ENCODE measurements at places on chromosomes 6 and 20.

- DNase-seq, result no peak
These were observed 28.6 kb downstream of the PSMG4 start for GRCh38 chr6:3287308-3287707.

- DNase-seq, result no peak
These were observed 224.2 kb upstream of the SSTR4 start for GRCh38 chr20:22810626-22811569.

GRCh38 chr20:23446505-23446904 lies 6.2 kb downstream of the CST11 start:
- DNase-seq, result peak; percentile 23

- peak; percentile 75 for DNase-seq
These were observed 17.8 kb upstream of the HSF2 start for GRCh38 chr6:122381494-122382265.

DNA sequence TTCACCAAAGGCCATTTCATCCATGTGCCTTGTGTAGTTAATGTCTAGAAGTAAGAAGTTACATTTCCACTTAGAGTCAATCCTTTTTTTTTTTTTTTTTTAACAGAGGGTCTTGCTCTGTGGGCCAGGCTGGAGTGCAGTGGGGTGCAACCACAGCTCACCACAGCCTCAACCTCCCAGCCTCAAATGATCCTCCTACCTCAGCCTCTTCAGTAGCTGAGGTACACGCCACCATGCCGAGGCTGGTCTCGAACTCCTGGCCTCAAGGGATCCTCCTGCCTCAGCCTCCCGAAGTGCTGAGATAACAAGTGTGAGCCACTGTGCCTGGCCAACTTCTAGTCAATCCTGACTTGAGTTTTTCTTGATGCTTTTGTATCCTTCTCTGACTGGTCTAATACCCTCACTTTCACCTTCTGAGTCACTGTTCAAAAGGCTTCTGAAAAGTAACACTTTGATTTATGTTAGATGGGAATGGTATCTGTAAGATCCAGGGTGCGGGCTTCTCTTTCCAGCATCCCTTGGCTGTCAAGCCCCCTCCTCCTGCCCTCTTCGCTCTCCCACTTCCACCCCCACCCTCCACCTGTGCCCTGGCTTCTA lies 22.1 kb downstream of the TRAM2 start:
- DNase-seq, result no peak

GRCh38 chr20:51497542-51498467 lies 44.7 kb downstream of the NFATC2 start:
- DNase-seq, result no peak

GRCh38 chr20:48056218-48056617 lies 270.9 kb upstream of the SULF2 start:
- DNase-seq, result no peak

- peak; percentile 14 for DNase-seq
These were observed 128.4 kb upstream of the ESR1 start for GRCh38 chr6:151679081-151679480.

- DNase-seq, result no peak
These were observed 307.7 kb downstream of the MMUT start for GRCh38 chr6:49155316-49155715.

- DNase-seq, result no peak
These were observed 77.6 kb upstream of the SASH1 start for GRCh38 chr6:148265054-148265453.

DNA sequence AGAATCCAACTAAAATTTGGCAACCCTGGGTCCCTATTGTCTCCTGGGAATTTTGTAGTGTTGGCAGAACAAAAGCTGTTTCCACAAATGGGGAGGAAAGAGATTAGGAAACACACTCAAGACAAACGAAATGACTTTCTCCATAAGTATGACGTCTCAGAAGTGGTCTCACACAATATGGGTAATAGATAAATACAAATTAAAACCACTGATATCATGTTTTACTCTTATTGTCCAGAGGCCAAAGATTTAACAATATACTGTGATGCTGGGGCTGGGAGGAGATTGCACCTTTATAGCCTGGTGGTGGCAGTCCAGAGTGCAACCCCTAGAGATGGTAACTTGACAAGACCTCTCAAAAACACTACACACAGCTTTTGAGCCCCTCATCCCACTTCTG lies 18.6 kb downstream of the FKBP1A start:
- no peak for DNase-seq

DNA sequence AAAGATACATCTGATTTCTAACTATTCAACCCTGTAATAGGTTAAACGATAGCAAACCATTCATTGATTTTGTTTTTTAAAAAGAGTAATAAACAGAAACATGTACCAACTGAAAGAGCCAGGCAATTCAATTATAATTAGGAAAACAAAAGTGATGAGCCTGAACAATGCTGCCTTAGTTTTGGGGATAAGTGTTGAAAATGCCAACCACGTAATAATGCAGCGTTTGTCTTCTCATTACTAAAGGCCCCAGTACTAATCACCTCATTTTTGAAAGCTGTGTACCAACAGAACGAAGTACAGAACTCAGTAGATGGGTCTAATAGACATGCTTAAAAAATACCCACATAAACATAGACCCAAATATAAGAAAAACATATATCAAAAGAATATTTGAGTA lies 663.6 kb upstream of the CHD6 start:
- no peak for DNase-seq

GRCh38 chr6:107493158-107494057 lies 3.5 kb downstream of the SOBP start:
- no peak for DNase-seq

GRCh38 chr20:2692886-2693285 lies 306 bp downstream of the EBF4 start:
- DNase-seq, result peak; percentile 16

DNA sequence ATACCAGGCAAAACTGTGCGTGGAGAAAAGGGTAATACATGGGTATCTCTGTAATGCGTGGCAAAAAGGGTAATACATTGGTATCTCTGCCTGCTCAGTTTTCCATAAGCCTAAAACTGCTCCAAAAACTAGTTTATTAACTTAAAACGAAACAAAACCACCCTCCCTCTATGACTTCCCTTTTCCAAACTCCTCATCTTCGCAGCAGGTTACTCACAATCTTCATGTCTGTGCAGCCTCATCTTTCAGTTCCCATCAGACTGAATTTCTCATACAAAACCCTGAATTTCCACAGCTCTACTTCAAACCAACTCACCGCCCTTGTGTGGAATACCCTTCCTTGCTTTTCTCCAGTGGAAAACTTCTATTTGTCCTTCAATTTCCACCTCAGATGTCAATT lies 199.4 kb downstream of the PHACTR1 start:
- DNase-seq, result no peak

- DNase-seq, result no peak
These were observed 33.4 kb upstream of the MRGBP start for GRCh38 chr20:62762801-62763368.

DNA sequence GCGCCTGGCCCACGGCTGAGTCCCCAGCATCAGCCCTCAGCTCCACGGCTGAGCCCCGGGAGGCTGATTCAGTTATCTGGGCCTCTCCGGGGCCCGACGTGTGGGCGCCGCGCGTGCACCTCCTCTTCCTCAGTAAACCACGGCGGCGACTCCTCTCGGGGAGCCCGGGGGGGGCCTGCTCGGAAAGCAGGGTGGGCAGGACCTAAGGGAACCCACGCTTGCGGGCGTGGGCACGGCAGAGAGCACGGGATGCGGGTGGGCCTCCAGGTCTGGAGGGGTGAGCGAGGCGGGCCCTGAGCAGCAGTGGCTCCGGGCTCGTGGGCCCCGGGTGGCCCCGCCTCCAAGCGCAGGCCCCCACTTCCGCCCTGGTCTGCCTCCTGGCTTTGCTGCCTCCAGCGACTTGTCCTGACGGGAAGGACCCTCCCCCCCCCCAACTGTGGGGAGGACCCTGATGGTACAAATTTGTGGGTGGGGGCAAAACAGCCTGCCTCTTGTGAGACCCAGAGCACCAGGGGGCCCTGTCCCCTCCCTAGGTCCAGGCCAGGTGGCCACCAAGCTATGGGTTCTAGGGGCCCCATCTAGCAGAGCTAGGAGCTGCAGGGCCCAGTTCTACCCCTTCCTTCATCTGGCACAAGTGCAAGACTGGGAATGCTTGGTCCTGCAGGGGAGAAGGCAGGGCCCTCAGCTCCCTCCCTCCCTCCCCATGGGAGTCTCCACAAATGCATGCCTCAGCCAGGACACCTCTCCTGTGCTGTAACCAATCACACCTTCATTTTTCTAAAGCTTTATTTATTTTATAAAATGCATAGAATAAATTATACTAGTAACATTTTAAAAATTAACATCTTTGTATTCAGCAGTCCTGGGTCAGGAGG lies 16.9 kb downstream of the UCKL1 start:
- DNase-seq, result no peak

DNA sequence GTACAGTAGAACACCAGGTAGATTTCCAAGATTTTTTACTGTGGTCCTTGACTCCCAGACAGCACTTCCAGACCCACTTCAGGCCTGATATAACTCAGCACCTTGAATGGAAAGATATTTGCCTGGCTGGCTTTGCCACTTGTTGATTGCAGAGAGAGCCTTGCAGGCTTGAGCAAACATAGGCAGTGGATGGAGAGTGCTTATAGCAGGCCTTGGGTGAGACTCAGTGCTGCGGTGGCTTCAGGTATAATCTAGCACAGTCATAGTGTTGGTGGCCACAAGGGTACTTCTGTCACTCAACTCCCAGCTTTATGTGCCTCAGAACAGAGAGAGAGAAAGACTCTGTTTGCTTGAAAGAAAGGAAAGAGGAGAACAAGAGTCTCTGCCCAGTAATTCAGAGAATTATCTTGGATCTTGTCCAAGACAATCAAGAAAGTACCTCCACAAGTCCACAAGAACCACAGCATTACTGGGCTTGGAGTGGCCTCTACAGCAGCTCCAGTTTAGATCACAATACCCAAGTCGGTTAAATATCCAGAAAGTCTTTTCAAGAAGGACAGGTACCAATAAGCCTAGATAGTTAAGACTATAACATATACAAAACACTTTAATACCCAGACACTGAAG lies 70.5 kb upstream of the FKBP1C start:
- DNase-seq, result no peak

- peak; percentile 58 for DNase-seq
These were observed 89.7 kb downstream of the INSM1 start for GRCh38 chr20:20457392-20458126.

- DNase-seq, result no peak
These were observed 34.7 kb downstream of the CD24 start for GRCh38 chr6:106939848-106940247.

DNA sequence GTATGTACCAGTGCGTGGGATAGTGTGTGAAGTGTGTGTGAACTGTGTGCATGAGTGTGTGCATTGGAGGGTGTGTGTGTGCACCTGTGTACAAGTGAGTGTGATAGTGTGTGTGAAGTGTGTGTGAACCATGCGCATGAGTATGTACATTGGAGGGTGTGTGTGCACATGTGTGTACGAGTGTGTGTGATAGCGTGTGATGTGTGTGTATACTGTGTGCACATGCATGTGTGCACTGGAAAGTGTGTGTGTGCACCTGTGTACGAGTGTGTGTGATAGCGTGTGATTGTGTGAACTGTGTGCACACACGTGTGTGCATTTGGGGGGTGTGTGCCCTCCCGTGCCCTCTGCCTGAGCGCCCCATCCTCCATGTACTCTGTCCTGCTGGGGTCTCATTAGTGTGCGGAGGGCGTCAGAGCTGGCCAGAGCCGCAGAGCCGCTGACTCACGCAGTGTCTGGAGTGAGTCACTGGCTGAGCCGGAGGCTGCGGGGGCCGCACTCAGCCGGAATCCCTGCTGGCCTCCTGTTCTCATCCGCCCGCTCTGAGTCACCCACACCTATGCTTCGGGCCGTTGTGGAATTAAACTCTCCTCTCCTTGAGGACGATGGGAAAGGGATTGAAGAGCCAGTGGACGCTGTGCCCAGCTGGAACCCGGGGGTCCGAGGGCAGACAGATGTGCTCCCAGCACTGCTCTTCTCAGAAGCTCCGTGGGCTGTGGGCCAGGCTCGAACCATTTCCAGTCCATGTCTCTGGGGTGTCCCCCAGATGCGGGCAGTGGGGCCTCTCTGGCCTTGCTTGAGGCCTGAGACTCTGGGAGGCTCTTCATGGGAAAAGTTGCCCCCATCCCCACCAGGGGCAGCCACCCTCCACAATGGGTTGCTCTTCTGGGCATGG lies 27.3 kb upstream of the STX16 start:
- DNase-seq, result peak; percentile 97

GRCh38 chr6:122734529-122735395 lies 44.8 kb upstream of the FABP7 start:
- DNase-seq, result no peak

DNA sequence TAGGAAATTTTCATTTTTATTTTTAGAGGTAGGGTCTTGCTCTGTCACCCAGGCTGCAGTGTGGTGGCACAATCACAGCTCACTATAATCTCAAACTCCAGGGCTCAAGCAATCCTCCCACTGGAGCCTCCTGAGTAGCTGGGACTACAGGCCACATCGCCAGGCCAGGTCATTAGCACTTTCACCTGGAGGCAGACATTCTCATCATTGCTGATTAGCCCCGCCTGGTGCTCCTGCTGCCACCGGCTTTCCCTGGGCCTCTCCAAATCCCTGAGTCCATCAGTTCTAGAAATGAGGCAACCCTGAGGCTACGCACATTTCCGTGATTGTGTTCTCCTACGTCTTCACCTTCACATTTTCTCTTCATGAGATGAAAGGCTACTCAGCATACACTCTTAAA lies 607.7 kb upstream of the NRSN1 start:
- DNase-seq, result no peak

- DNase-seq, result no peak
These were observed 80.4 kb downstream of the GCLC start for GRCh38 chr6:53464483-53464882.

- no peak for DNase-seq
These were observed 160.6 kb downstream of the HIVEP2 start for GRCh38 chr6:142784344-142784743.

DNA sequence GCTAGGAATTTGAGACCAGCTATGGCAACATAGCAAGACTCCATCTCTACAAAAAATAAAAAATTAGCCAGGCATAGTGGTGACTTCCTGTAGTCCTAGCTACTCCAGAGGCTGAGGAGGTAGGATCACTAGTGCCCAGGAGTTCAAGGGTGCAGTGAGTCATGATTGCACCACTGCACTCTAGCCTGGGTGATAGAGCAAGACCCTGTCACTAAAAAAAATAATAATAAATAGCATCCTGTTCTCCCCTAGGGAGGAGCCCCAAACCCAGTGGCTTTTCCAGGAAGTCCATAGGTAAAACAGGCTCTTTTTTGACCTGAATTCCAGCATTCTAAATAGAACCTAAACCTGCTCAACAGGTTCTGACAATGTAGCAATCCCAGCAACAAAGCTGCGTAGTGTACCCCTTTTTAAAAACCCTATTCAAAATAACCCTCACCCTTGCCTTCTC lies 192.0 kb downstream of the ALDH8A1 start:
- no peak for DNase-seq

GRCh38 chr6:91590191-91590590 lies 1003.3 kb upstream of the MAP3K7 start:
- no peak for DNase-seq

DNA sequence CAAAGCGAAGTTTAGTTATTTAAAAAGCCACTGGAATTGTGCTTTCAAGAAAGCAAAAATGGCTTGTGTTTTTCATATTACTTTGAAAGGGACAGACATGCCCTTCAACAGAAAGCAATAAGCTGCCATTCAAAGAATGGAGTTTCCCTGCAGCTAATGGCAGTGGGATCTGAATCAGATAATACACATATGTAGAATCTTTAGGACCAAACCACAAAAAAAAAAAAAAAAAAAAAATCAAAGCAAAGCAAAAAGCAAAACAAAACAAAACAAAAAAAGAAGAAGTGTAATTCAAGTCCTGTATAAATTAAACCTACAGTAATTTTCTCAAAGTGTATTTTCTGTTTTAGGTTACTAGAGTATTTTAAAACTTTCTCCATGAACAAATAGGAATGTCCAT lies 63.6 kb upstream of the ZNF217 start:
- DNase-seq, result no peak

Measured in RKO (cell line).